NCI-H1105 treated with DMSO at 0.1 percent for 48 hours (cell line): ENCODE measurements at places on chromosomes 3 and 15.

GRCh38 chr3:14774431-14774830 lies 44.3 kb upstream of the FGD5 start:
- no peak for DNase-seq

DNA sequence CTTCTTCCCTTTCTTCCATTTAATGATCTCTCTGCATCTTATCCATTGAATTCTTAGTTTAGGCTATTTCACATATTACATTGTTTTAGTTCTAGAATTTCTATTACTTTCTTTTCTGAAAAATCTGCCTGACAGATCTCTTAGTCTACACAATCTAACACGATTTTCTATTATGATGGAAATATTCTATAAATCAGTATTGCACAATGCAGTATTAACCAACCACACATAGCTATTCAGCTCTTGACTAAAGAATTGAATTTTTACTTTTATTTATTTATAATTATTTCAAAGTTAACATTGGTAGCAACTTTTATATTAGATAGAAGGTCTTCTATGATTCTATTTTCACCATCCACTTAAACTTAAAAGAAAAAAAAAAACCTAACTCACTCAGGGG lies 36.2 kb upstream of the GOLGA8A start:
- DNase-seq, result no peak

DNA sequence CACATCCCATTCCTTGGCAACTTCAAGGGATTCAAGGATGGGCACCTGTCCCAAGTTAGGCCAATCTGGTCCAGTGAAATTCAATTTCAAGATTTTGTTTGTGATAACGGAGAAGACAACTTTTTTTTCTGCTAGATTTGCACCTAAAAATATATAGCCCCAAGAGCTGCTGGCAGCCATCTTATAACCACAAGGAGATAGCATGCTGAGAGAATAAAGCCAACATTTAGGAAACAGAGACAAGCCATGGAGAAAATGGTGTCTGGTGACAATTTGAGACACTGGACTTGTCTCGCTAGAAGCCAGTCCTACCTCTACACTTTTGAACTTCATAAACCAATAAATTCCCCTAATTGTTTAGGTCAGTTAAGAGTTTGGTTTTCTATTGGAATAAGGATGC lies 5.4 kb downstream of the PARL start:
- no peak for DNase-seq

- peak; percentile 11 for DNase-seq
Observed at GRCh38 chr15:39919748-39920509, at the start of gene GPR176. GPR176 (minus strand) TSS chr15:39920266; CDS start chr15:39920026, 240 bp downstream.

- no peak for DNase-seq
Observed at GRCh38 chr15:39052323-39052705, 487.7 kb upstream of the RASGRP1 start.

DNA sequence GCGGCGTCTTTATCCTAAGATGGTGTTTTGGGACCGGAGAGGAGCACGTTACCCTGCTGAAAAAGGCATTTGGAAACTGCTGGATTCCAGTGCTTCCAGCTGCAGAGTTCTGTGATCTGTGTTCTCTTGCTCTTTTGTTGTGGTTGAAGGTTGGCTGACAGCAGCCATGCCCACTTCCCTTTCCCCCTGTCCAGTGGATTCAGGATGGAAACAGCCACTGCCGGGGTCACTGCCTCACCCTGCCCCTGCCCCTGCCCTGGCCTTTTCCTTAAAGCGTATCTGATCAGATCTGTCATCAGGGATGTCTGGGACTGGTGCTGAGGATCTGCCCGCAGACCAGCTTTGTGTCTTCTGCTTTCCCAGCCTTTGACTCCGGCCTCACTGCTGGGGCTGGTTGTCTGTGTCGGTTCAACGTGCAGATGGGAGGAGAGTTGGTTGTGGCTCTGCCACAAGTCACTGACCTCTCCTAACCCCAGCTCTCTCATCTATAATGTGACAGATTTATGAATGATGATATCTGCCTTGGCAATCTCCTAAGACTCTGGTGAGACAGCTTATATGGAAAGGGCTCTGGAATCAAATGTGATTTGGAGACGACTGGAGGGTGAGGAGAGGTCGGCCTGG lies 219.4 kb upstream of the BHLHE40 start:
- DNase-seq, result no peak

DNA sequence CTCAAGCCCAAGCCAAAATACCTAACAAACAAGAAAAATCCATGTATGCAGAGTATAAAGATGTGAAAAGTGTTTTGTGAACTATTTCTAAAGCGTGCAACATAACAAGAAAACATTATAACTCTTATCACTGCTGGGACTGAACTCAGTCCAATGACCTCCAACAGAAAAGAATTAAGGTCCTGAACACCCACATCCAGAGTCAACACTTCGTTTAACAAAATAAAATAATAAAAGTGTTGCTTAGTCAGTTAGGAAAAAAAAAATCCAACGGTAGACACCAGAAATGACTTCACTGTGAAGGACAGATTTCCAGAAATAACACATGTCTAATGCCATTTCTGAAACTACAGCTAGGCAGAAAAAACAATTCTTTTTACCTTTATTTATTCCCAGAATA lies 28.0 kb downstream of the MB21D2 start:
- DNase-seq, result no peak

DNA sequence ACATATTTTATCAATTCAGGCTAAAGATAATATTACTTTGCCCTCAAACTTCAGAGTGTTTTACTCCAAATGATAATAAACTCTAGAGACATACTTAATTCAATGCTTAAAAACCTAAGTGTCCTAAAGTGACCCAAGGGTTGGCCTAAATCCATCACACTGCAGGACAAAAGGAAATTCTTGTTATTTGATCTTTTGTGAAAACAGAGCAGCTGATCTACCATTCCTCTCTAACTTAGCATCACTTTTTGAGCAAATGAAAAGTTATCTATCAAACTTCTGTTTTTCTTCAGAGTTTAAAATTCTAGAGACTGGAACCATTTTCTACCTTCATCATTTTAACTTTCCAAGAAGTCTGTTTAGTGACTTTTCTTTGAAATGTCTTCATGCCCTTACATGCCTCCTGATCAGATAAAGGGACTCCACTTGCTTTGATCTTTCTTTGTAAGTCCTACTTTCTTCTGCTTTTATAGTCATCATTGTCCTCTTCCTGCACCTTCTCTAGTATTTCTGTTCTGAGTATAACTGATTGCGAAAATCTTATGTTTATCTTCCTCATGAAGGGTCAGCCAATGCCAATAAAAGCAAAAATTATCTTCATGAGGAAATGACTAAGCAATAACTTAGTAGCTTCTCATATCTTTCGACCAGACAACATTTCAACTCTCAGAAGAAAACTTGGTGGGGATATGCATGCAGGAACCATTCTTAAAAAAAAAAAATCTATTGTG lies 378.7 kb upstream of the TGFBR2 start:
- no peak for DNase-seq

- no peak for DNase-seq
Observed at GRCh38 chr15:53404930-53405493, 354.5 kb downstream of the WDR72 start.

DNA sequence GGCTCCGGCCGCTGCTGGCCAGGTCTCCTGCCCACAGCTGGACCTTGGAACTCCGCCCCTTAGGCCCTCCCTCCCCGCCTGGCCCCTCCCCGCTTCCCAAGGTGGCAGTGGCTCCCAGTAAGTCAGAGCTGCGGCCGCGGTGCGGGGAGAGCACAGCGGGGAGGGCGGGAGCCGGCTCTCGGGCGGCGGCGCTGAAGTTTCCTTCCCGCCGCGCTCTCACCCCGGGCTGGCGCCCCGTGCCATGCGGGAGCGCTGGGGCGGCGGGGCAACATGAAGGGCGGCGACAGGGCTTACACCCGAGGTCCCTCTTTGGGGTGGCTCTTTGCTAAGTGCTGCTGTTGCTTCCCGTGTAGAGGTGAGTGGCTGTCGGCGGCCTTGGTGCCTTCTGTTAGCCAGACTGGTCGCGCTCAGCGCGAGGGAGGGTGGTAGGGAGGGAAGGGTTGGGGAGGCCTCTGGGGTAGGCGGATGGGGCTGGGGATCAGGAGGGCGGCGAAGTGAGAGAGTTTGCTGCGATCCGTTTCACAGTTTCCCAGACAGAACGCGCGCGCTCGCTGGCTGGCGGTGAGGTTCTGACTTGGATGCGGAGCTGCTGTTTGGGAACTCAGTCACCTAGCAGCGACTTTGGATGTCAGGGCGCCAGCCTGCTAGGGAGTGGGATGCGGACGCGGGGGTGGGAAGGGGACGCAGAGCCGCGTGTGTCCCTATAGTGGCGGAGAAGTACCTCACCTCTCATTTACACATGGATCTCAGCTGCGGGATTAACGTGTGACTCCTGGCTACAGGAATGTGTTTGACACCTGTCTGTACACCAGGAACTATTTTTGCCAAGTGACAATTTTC lies 145.5 kb upstream of the UMPS start:
- peak; percentile 62 for DNase-seq

GRCh38 chr3:123105201-123106189 lies 38.7 kb downstream of the PDIA5 start:
- DNase-seq, result no peak

- no peak for DNase-seq
Observed at GRCh38 chr3:153315781-153316180, 153.8 kb downstream of the RAP2B start.

- DNase-seq, result no peak
Observed at GRCh38 chr15:73800662-73801345, 47.7 kb upstream of the INSYN1 start.

DNA sequence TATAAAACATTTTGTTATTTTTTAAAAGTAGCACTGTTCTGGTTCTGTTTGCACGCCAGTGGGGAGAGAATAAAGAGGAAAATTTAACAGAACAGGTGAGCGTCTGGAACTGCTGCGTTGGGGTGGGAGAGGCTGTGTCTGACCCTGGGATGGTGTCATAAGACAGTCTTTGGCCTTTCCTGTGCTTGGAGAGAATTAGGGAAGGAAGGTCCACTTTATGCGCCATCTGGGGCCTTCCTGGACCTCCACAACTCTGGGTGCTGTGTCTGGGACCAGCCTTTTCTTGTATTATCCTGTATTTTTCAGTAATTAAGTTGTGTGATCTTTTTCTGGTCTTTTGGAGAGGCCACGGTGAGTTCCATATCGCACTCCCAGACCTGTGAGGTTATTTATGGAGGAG lies 3.3 kb downstream of the FAM43A start:
- no peak for DNase-seq

DNA sequence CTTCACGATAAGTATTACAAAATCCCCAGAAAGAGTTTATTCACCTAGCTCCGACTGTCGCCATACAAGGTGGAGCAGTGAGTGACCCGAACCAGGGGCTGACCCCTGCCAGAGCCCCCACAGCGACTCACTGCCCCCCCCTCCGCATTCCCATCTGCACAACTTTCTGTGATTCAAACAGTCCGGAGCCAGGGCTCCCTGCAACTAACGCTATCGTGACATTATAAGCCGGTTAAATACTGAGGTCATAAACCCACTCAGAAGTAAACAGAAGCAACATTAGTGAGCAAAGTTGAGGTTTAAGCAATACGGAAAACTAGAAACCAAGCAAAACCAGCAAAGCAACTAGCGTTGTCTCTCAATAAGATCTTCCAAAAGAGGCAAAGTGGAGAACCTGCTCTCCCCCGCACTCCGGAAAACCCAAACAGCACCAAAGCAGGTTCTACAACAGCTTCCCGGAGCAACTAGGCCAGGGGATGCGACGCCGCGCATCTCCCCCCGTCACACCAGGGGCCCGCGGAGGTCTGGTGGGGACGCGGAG lies 642 bp downstream of the SCAP start:
- no peak for DNase-seq

DNA sequence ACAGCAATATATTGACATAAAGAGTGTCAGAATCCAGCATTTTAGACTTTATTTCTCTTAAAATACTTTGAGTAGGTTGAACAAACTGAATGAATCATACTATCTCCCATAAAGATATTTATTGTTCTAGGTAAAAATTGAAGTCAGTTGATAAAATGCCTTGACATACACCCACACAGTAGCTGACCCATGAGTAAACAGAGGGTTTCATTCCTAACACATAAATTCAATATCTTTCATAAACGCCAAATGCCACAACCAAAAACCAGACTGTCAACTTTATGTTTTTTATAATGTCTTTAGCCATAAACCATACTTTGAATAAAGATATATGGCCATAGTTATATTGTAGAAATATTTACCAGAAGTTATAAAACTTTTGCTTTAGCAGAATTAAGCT lies 742.4 kb downstream of the NAALADL2 start:
- no peak for DNase-seq

GRCh38 chr3:166569589-166569988 lies 732.4 kb upstream of the BCHE start:
- DNase-seq, result no peak

- no peak for DNase-seq
Observed at GRCh38 chr15:45407786-45408185, 29.4 kb upstream of the GATM start.

- no peak for DNase-seq
Observed at GRCh38 chr3:71858503-71859122, 73.7 kb upstream of the PROK2 start.

DNA sequence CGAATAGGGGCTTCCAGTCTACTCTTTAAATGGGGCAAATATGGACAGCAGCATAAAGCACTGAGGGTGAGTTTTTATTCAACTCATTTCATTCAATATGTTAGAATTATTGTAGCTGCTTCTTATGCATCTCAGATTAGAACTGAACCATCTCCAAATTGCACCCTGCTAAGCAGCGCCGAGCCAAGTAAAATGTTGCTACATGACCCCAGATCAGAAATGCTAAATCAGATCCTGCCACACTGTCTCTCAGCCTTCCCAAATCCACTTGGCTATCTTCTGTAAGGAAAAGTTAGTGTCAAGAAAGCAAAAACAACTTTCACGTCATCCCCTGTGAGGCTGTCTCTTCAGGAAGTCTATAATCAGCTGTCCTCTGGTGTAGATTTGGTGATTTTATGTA lies 293.2 kb downstream of the CNTN4 start:
- no peak for DNase-seq

DNA sequence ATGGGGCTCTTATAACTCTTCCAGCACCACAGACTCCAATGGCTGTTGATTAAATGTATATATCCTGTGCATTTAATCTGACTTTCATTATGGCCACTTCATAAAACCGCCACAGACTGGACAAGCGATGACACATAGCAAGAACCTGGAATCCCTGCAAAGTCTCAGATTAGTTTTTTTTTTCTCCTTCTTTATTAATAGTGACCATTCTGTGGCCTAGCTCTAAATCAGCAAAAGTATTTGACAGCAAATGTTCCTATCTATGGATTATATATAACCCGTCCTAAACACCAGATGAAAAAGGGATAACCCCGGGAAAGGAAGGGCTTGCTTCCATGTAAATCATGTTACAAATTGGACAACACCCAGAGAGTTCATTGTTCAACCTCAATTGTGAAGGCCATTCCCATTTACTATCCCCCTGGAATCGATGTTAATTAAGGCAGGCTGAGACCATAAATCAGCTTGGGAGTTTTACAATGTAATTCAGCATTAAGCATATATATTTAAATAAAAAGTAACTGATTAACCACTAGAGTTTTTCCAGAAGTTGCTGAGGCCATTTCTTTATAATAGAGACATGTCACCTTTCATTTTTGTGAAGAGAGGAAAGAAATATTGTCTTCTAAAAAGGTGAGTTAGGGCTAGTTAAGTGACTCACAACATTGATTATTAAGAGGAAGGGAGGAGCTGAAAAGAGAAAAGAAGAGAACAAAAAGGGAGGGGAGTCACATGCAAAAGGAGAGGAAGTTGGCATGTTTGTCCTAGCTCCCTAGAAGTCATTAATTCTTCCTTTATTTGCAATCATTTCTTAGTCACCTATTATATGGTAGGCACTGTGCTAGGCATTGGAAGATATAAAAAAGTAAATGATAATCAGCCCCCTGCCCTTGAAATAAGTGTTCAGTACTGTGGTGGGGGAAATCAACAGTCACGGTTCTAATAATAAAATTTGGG lies 26.2 kb downstream of the ALDH1A2 start:
- peak; percentile 48 for DNase-seq

- DNase-seq, result peak; percentile 47
Observed at GRCh38 chr3:17730318-17730967, 12.0 kb downstream of the TBC1D5 start.
